NCI-H446 treated with DMSO at 0.1 percent for 48 hours (cell line): ENCODE measurements at places on chromosomes 7 and 10.
A peak's percentile ranks its signal among the peaks of the same experiment; 100 is the strongest.

DNA sequence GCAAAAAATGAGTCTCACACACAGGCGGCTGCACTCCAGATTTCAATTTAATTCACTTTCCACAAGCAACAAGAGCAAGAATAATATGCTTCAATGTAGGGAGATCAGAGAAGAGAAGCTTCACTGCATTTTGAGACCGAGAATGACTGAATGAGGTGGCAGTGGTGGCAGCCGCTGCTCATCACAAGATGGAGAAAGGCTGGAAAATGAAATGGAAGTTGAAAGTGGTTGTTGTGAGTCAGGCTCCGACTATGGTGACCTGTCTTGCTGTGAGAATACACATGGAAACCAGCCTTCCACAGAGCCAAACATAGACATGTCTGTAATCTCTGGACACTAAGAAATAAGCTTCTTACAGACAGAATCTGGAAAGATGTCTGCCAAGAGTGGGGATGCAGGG, 499.6 kb upstream of the LRRN3 start:
- no peak for DNase-seq

GRCh38 chr7:120431016-120431415, 158.0 kb downstream of the KCND2 start:
- no peak for DNase-seq

DNA sequence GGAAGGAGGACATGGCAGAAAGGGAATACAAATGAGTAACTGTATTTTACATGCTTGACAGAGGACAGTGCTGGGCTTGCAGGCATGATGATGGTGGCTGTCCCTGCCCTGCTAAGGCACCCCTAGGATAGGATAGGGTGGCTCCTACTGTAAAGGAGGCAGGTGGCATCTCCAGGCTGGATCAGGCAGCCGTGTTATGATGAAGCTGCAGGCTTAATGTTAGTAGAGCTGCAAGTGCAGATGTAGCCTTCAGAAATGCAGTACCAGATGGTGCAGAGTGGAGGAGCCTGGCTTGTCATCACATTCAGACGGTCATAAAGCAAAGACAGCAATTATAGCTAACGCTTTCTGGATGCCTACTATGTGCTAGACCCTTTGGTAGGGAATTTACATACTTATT, 287.9 kb upstream of the PODXL start:
- no peak for DNase-seq

- no peak for DNase-seq
These were observed 9.2 kb upstream of the FOXP2 start for GRCh38 chr7:114405427-114405826.

GRCh38 chr7:42926204-42926603, 5.8 kb downstream of the PSMA2 start:
- DNase-seq = no peak

DNA sequence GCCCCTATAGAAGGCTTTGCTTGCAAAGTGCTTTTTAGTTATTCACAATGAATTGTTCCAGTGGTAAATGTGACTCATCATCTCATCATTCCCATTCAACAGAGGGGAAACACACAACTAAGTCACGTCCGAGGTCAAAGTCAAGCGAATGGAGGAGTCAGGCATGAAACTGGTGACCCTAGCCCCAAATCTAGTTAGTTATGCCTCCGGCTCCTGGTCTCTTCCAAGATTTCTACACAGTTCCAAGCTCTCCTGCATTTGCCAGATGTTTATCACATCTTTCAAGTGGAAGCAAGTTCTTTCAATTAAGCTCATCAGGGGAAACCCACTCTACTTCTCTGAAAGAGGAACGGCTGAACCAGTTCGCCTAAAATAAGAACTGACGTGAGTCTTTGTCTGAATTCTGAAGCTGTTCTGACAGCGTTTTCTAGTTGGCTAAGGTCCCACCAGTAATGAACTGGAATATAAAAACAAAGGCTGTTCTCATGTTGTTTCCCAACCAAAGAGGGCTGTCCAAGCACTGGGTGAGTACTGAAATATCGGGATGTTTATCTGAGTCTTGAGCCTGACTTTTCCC, 140.9 kb upstream of the NRBF2 start:
- no peak for DNase-seq

DNA sequence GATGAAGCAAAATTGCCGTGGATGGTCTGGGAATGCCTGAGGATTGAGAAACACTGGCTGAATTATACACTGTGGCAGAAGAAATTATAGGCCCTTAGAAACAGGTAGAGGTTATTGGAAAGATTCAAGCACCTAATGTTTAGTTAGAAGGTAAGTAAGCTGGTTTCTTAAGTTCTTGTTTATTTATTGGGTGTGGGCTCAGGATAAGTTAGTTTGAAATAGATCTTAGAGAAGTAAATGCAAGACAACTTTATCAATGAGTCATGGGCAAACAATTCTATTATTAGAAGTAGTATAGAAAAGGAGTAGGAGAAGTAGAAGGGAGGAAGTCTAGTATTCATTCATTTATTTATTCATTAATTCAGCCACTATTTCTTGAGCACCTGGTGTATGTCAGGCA, 96.5 kb downstream of the KAT6B start:
- DNase-seq = no peak

DNA sequence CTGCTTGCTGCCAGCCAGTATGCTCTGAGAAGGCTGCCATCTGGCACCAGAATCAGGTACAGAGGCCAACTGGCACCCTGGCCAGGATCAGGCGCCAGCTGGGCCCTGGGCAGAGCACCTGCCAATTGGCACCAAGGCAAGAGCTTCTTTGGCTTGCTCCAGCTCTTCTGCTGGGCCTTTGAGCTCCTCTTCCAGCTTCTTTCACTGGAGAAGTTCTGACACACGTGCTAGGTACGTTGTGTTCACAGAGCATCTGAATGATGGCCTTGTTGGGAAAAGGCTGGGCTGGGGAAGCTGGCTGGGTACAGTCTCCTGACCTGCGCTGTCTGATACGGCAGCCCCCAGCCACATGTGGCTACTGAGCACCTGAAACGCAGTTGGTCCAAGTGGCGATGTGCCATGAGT, 31.7 kb upstream of the OPALIN start:
- DNase-seq = peak; percentile 90

DNA sequence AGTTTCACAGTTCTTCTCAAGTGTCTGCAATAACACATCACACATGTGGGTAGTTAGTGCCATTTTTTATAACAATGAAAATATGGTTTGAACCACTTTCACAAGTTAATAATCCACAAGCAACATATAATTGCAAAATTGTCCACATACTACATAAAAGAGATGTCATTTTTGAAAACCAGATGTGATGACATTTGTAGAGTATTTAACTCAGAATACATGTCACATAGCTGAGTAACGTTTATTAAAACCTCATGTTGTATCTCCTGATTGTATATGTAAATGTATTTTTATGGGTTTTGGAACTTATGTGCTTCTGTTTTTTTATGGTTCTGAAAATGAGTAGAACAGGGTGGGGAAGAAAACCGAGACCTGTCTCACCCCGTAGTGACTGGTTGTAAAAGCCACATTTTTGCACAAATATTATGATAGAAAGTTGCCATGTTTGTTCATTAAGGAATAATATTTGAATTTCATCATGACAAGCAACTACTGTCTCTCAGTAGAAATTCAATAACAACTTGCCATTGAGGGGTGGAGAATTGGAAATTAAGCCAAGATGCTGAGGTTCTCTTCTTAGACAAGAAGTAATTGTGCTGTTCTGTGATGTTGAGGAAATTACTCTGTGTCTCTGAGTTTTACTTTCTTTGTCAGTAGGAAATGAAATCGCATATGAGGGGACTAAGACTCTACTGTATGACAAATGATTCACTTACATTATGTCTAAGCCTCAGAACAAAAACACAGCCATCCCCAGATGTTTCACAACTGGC, 29.2 kb upstream of the EGFR start:
- no peak for DNase-seq

DNA sequence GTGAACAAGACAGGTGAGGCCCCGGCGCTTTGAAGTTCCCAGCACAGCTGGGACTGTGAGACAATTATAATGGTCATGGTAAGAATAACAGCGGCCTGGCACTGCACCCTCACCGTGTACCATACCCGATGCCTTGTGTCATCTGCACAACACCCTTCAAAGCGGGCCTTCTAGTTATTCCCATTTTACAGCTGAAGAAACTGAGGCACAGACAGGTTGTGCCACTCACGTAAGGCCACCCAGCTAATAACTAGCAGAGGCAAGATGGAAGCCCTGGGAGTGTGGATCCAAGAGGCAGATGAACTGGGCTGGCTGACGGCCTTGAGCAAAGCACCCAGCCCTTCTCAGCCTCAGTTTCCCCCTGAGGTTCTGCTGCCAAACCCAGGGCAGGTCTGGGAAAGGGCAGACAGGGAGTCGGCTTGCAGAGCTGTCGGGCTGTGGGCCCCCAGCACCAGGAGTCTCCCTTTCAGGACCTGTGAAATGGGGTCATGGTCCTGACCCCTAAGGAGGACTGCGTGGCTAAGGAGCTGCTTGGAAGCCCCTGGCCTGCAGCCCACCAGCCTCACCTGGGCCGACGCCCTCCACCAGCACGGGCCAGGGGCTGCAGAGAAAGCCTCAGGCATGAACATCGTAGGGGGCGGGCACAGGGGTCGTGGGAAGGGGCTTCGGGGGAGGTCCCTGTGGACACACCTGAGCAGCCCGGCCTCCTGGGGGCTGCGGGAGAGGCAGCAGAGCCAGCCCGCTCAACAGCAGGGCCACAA, 15.3 kb upstream of the LFNG start:
- DNase-seq = no peak

DNA sequence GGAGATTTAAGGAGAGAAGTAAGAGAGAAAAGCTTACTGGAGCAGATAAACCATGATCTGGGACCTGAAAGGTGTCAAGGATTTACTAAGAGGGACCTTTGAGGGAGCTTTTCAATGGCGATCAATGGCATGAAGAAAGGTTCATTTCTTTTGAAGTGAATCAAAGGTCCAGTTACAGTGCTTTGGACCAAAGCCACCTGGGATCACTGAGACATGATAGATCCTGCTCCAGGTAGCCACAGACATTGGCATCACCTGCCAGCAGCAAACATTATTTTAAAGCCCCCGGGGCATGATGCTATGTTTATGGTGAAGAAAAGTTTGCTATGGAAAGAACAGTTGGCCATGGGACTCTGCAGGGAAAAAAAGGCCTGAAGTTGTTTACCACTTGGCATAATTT, 109.4 kb downstream of the SLC25A13 start:
- DNase-seq = no peak

- no peak for DNase-seq
These were observed 5.5 kb upstream of the DUSP5 start for GRCh38 chr10:110492069-110492822.

GRCh38 chr7:67990003-67990402, 993.4 kb downstream of the TYW1 start:
- DNase-seq = no peak

GRCh38 chr10:33612551-33612950, 278.1 kb upstream of the NRP1 start:
- no peak for DNase-seq

GRCh38 chr7:19107081-19107355, 10.4 kb downstream of the TWIST1 start:
- DNase-seq = no peak

DNA sequence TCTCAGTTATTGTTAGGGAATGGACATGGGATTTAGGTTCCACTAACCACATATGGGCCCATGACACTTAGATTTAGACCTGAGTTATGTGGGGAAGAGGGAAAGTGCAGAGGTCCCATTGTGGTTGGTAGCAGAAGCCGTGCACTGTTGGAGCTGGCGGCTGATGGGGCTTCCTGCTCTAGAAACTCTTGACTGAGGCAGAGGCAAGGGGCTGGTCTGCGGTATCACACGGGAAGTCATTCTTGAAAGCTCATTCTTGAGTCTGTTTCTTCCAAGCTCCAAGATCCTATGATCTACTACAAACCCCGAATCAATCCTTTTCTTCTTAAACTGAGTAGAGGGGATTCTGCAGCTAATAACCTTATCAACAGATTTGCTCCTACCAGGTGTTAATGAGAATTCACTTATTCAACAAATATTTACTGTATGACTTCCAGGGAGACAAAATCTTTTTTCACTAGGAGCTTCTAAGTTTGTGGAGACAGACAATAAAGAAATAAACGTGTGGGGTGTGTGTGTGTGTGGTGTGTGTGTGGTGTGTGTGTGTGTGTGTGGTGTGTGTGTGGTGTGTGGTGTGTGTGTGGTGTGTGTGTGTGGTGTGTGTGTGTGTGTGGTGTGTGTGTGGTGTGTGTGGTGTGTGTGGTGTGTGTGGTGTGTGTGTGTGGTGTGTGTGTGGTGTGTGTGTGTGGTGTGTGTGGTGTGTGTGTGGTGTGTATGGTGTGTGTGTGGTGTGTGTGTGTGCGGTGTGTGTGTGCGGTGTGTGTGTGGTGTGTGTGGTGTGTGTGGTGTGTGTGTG, 57.1 kb downstream of the AOC1 start:
- DNase-seq = no peak

DNA sequence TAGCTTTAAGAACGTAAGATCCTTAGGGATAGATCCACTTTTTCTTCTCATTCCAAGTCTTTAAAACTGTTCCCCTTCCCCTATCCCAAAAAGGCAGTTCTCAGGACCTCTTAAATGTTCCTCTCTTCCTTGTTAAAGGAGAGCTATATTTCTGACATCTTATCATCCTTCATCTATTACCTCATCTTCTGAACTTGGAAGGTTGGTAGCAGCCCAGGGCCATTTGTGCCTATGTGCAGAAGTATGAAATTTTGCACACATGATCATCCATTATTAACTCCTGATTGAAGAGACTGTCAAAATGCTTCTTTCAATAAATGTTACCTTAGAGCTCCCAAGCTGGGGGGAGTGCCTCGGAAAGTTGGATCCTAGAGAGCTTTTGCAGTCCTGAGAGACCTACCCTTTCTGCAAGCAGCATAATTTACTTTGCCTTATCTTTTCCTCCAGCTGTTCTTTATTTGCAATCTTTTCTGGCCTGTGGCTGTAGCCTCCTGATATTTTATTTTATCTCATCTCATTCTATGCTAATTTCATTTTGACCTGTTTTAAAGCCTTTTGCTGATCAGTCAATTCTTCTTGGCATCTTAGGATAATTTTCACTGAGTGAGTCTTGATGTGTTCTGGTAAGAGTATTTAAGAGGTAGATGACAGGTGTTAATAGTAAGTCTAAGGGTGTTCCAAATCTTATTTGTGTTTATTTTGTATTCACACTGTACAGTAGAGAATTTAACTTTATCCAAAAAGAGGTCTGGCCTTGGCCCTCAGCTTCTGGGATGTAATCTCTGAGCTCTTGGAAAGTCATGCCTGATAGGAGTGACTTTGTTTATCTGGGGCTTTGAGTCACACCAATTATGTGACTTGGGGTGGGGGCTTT, 135.0 kb upstream of the PDLIM1 start:
- no peak for DNase-seq

DNA sequence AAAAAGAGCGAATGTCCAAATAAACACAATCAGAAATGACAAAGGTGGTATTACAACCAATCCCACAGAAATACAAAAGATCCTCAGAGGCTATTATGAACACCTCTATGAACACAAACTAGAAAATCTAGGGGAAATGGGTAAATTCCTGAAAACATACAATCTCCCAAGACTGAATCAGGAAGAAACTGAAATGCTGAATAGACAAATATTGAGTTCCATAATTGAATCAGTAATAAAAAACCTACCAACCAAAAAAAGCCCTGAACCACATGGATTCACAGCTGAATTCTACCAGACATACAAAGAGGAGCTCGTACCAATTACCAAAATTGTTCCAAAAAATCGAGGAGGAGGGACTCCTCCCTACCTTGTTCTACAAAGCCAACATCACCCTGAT, 56.1 kb upstream of the ZNF800 start:
- DNase-seq = no peak

GRCh38 chr10:47370878-47371277, 13.2 kb downstream of the ZNF488 start:
- no peak for DNase-seq
